Left renal cortex interstitium (tissue), 4 donors: ENCODE measurements at places on chromosomes 12 and 14. TPM values are rescaled to one million over a fixed set of nuclear protein-coding genes. Genes with fewer than 3 reads are reported as not detected.

Gene RERGL
- 5.8 TPM for polyA plus RNA-seq

- DNase-seq = no peak
These were observed 40.2 kb upstream of the CCDC196 start for GRCh38 chr14:66445936-66446335.

GRCh38 chr14:39291701-39292100 lies 58.0 kb downstream of the MIA2 start:
- no peak for DNase-seq

DNA sequence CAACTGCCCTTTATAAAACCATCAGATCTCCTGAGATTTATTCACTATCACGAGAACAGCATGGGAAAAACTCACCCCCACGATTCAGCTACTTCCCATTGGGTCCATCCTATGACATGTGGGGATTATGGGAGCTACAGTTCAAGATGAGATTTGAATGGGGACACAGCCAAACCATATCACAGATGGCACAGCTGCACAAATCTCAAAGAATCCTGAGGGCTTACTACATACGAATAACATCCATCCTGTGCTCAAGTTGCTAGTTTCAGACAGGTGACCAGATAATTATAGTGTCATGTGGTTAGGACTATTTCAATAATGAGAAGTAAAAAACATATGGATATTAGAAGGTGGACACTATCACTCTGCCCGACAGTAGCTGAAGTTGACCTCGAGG lies 211.2 kb downstream of the NUAK1 start:
- no peak for DNase-seq

DNA sequence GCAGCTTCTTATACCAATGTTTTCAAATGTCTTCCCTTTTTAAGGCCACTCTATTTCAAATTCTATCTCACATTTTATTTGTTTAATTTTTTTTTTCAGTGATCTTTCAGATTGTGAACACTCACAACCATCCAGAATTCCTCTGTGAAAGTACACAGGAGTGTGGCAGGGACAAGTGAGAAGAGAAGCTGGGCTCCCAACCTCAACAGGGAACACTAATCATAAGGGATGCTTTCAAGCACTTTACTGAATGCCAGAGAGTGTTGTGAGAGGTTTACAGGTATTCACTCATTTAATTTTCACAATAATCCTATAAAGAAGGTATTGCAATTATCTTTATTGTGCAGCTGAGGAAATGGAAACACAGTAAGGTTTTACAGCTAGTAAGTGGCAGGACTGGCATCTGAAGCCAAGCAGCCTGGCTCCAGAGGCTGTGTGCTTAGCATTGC lies 60.1 kb upstream of the PYGL start:
- DNase-seq = no peak

Gene CMA1
- polyA plus RNA-seq = 0.94 TPM

GRCh38 chr12:48302161-48302911 lies 48.4 kb downstream of the ZNF641 start:
- no peak for DNase-seq

Gene HAL
- polyA plus RNA-seq = 0.70 TPM

Gene PMCH
- 0.36 TPM for polyA plus RNA-seq

DNA sequence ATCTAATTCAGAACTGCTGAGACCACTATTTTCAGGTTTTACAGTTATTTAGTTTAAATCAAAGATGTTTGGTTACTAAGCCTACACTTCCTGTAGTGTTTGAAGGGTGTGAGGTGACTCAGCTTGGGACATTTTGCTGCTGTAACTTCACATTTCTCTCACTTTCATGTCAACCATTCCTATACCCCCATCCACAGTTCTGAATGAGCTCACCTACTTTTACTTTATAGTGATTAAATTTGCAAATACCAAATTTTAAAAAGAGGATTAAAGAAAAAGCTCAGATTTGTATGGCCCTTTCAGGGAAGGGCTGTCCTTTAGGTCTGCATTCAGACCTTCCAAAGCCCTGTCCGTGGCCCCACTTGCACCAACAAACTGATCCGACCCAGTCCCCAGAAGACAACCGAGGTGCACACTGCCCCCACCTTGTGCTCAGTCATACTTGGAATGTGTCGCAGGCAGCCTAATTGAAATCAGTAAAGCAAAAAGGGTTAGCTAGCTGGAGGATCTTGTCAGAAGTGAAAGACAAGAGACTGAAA lies 174.4 kb downstream of the MON2 start:
- no peak for DNase-seq

DNA sequence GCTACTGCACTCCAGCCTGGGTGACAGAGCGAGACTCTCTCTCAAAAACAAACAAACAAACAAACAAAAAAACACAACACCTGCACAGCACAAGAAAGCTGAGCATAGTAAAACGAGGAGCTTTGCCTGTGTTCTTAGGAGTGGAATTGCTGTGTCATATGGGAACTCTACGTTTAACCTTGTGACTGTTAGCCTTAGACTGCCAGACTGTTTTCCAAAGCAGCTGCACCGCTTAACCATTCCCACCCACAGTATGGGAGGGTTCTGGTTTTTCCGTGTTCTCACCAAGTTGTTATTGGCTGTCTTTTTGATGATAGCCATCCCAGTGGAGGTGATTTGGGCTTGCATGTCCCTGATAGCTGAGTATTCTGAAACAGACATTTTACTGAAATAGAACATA lies 9.2 kb downstream of the WNT5B start:
- no peak for DNase-seq

DNA sequence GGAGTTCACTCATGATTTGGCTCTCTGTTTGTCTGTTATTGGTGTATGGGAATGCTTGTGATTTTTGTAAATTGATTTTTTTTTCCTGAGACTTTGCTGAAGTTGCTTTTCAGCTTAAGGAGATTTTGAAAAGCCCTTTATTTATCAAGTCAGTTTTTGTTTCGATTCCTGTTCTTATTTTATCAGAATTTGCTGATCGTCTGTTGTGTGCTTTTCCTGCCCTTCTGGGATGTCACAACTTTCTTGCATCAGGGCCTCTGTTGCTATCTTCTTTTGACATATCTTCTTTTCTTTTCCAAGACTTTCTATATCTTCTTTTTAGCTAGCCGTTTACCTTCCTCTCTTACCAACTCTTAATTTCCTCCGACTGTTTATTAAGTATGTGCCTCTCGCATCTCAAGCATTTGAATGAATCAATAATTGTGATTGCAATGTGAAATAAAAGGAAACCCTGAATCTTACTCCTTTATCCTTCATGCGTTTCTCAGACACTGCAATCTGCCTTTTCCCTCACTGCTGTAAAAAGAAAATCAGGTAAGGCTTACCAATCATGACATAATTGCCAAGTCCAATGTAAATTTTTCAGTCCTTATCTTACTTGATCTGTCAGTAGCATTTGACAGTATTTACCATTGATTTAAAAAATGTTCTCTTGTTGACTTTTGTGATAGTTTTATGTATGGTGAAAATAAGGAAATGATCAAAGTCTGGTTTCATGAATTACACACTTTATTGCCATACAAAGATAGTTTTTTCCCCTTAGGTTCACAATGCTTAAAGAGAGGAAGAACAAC lies 53.0 kb downstream of the ETNK1 start:
- DNase-seq = no peak
